ENCODE measurements at places on chromosomes 4 and X. TPM values are rescaled to one million over a fixed set of nuclear protein-coding genes. Genes with fewer than 3 reads are reported as not detected.

CT45A1 gene
- total RNA-seq, result not detected

- no peaks in the 10 kb centered on the region for H3K27me3 ChIP-seq
- H3K4me1 ChIP-seq, result no peaks in the 10 kb centered on the region
- no peak overlapping the region for H3K27ac ChIP-seq
These were observed 46.6 kb upstream of the CLNK start for GRCh38 chr4:10731162-10731561.

PDCL2 gene
- total RNA-seq, result not detected

GRCh38 chrX:30995705-30996104 lies 76.1 kb downstream of the FTHL17 start:
- H3K27me3 ChIP-seq, result no peaks in the 10 kb centered on the region
- no peaks in the 10 kb centered on the region for H3K36me3 ChIP-seq
- no peaks in the 10 kb centered on the region for H3K4me1 ChIP-seq
- DNase-seq, result no peak
- H3K4me3 ChIP-seq, result no peak overlapping the region
- no peak overlapping the region for H3K27ac ChIP-seq

NCAPG gene
- total RNA-seq, result 52.1 TPM

- no peak overlapping the region for H3K27ac ChIP-seq
- H3K4me1 ChIP-seq, result no peaks in the 10 kb centered on the region
- no peaks in the 10 kb centered on the region for H3K36me3 ChIP-seq
- no peak overlapping the region for H3K4me3 ChIP-seq
- no peak for DNase-seq
- no peaks in the 10 kb centered on the region for H3K27me3 ChIP-seq
These were observed 7.2 kb upstream of the CTAG2 start for GRCh38 chrX:154660541-154660940.

GRCh38 chr4:108060686-108061321 lies 71.1 kb downstream of the HADH start:
- H3K4me3 ChIP-seq, result no peak overlapping the region
- DNase-seq, result no peak
- no peaks in the 10 kb centered on the region for H3K27me3 ChIP-seq
- H3K4me1 ChIP-seq, result peaks cover 78% of the 10 kb centered on the region

AKAP4 gene
- total RNA-seq, result not detected

- no peaks in the 10 kb centered on the region for H3K36me3 ChIP-seq
- no peak overlapping the region for H3K27ac ChIP-seq
- no peak for DNase-seq
- H3K27me3 ChIP-seq, result no peaks in the 10 kb centered on the region
These were observed 28.3 kb upstream of the AP1S2 start for GRCh38 chrX:15882704-15883539.

- no peak for DNase-seq
- no peaks in the 10 kb centered on the region for H3K27me3 ChIP-seq
- H3K36me3 ChIP-seq, result no peaks in the 10 kb centered on the region
- no peak overlapping the region for H3K27ac ChIP-seq
- H3K4me1 ChIP-seq, result no peaks in the 10 kb centered on the region
- no peak overlapping the region for H3K4me3 ChIP-seq
These were observed 903.4 kb downstream of the TECRL start for GRCh38 chr4:63505714-63506460.

DNA sequence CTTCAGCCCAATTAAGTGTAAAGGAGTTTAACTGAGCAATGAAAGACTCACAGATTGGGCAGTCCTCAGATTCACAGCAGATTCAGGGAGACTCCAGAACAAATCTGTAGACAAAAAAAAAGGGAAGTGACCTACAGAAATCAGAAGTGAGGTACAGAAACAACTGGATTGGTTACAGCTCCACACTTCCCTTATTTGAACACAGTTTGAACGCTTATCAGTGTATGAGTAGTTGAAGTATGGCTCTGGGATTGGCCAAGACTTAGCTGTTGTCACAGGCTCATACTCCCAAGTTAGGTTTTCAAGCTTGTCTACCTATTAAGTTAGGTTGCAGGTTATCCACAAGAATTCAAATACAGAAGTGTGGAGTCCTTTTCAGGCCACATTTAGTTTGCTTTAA lies 112.4 kb upstream of the ELOVL6 start:
- no peak overlapping the region for H3K27ac ChIP-seq
- H3K36me3 ChIP-seq, result no peaks in the 10 kb centered on the region
- H3K4me1 ChIP-seq, result no peaks in the 10 kb centered on the region
- no peak for DNase-seq
- H3K4me3 ChIP-seq, result no peak overlapping the region
- H3K27me3 ChIP-seq, result no peaks in the 10 kb centered on the region

GRCh38 chr4:176298664-176299063 lies 21.1 kb upstream of the SPCS3 start:
- no peak for DNase-seq
- peaks cover 5% of the 10 kb centered on the region for H3K27me3 ChIP-seq
- no peaks in the 10 kb centered on the region for H3K36me3 ChIP-seq
- H3K27ac ChIP-seq, result no peak overlapping the region
- H3K4me3 ChIP-seq, result no peak overlapping the region

GRCh38 chr4:108900018-108900580 lies 137.2 kb upstream of the ETNPPL start:
- no peak for DNase-seq
- no peak overlapping the region for H3K27ac ChIP-seq
- H3K4me3 ChIP-seq, result no peak overlapping the region

GABRB1 gene
- total RNA-seq, result not detected

GRCh38 chr4:3318561-3319021 lies 25.8 kb downstream of the RGS12 start:
- no peaks in the 10 kb centered on the region for H3K36me3 ChIP-seq
- no peak overlapping the region for H3K27ac ChIP-seq
- H3K4me1 ChIP-seq, result no peaks in the 10 kb centered on the region
- no peaks in the 10 kb centered on the region for H3K27me3 ChIP-seq

ADAMTS3 gene
- total RNA-seq, result not detected

- no peak for DNase-seq
- no peaks in the 10 kb centered on the region for H3K36me3 ChIP-seq
- H3K27ac ChIP-seq, result no peak overlapping the region
These were observed 59.2 kb downstream of the NSUN7 start for GRCh38 chr4:40808926-40809457.

GRCh38 chr4:14293582-14293981 lies 666.1 kb upstream of the BOD1L1 start:
- H3K4me1 ChIP-seq, result no peaks in the 10 kb centered on the region
- no peaks in the 10 kb centered on the region for H3K27me3 ChIP-seq
- no peaks in the 10 kb centered on the region for H3K36me3 ChIP-seq
- no peak for DNase-seq

DNA sequence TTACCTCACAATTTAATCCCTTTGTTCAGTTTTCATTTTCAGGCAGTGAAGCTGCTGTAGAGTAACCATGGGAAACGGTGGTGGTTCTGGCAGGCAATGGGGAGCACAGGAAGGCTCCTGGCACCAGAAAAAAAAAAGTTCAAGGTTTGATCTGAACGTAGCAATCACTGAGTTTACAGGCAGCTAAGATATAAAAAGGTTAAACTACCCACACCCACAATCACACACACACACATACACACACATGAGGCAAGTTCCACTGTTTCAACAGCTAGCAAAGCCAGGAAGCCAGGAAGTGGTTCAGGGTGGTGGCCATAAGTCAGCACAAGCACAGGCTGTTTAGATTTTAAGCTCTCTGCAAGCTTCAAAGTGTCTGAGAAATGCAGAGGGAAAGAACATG lies at the start of gene SULT1B1:
Gene SULT1B1 (minus strand): TSS at position 166 of the 400 bp plus-strand sequence. CDS start 5,403 bp downstream, outside the sequence.
- DNase-seq, result peak; percentile 40
- H3K4me1 ChIP-seq, result peaks cover 34% of the 10 kb centered on the region
- peak within 1 kb of the TSS; percentile 45 for H3K4me3 ChIP-seq
- no peak within 1 kb of the TSS for H3K27ac ChIP-seq

GRCh38 chr4:2218436-2218835 lies 23.5 kb downstream of the HAUS3 start:
- no peaks in the 10 kb centered on the region for H3K27me3 ChIP-seq
- H3K4me3 ChIP-seq, result no peak overlapping the region
- H3K4me1 ChIP-seq, result no peaks in the 10 kb centered on the region
- H3K36me3 ChIP-seq, result peaks cover 3% of the 10 kb centered on the region
- no peak for DNase-seq

HPGD gene
- total RNA-seq, result 1.4 TPM

DNA sequence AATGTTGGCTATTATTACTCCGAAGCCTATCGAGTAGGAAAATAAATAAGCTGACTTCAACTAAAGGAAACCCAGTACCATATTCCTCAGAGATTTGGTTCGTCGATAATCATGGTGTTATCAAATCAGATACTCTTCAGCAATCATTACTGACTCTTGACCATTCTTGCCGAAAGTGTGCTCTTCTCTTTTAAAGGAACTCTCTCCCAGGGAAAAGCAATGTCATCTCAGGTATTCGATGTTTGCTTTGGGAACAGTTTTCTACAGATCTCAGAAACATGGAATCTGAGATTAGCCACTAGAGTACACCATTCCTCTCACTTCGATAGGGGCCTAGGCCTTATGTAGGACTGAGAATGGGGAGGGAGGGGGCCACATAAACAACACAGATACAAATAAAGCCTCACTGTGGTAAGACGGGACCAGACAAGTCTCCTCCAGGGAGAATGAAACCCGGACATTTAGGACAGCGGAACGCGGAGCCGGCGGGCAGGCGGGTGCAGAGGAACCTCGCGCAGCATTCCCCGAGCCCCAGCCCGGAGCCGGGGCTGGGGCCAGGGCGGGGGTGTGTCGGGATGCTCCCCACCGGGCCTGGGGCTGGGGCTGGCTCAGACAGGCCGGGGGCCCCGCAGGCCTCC lies 581 bp downstream of the DNAJB14 start:
- H3K27ac ChIP-seq, result peak overlapping the region; percentile 89
- no peak for DNase-seq
- H3K27me3 ChIP-seq, result no peaks in the 10 kb centered on the region
- H3K4me3 ChIP-seq, result peak overlapping the region; percentile 90

TLR10 gene
- total RNA-seq, result not detected

- H3K4me3 ChIP-seq, result no peak overlapping the region
- no peak overlapping the region for H3K27ac ChIP-seq
- no peaks in the 10 kb centered on the region for H3K36me3 ChIP-seq
- H3K4me1 ChIP-seq, result peaks cover 10% of the 10 kb centered on the region
- DNase-seq, result no peak
- no peaks in the 10 kb centered on the region for H3K27me3 ChIP-seq
These were observed 53.5 kb downstream of the TBC1D14 start for GRCh38 chr4:6963139-6963611.

DNA sequence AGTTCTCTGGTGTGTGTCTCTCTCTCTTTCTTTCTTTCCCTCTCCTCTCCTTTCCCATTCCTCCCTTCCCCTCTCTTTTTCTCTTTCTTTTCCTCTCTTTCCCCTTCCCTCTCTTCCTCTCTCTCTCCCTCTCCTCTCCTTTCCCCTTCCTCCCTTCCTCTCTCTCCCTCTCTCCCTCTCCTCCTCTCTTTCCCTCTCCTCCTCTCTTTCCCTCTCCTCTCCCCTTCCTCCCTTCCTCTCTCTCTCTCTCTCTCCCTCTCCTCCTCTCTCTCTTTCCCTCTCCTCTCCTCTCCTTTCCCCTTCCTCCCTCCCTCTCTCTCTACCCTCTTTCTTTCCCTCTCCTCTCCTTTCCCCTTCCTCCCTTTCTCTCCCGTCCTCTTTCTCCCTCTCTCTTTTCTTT lies 12.4 kb upstream of the EOLA1 start:
- DNase-seq, result no peak
- no peaks in the 10 kb centered on the region for H3K27me3 ChIP-seq
- H3K27ac ChIP-seq, result no peak overlapping the region

SPATA18 gene
- 0.35 TPM for total RNA-seq

DNA sequence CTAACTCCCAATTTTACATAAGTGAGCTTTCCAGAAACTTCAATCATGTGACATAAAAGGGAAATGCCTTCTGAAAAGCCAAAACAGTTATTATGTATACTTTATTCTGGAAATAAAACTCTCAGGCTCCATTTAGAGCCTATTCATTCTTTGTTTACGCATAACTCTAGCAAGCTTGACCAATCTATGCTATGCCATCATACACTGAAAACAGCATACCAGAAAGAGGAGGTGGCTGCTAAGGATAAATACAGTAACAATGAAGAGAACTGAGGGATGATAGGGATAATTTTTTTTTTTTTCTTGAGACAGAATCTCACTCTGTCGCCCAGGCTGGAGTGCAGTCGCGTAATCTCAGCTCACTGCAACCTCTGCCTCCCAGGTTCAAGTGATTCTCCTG lies 24.4 kb downstream of the CDKL2 start:
- no peak for DNase-seq
- no peaks in the 10 kb centered on the region for H3K27me3 ChIP-seq
- H3K4me3 ChIP-seq, result no peak overlapping the region
- H3K27ac ChIP-seq, result no peak overlapping the region
- no peaks in the 10 kb centered on the region for H3K4me1 ChIP-seq

- no peaks in the 10 kb centered on the region for H3K27me3 ChIP-seq
- H3K4me3 ChIP-seq, result no peak overlapping the region
- H3K27ac ChIP-seq, result no peak overlapping the region
- no peak for DNase-seq
These were observed 7.0 kb upstream of the TRPC5OS start for GRCh38 chrX:111868726-111869638.

- no peaks in the 10 kb centered on the region for H3K36me3 ChIP-seq
- no peak for DNase-seq
- no peak overlapping the region for H3K27ac ChIP-seq
These were observed 22.0 kb downstream of the SPARCL1 start for GRCh38 chr4:87506974-87507701.

STAP1 gene
- 0.40 TPM for total RNA-seq

- H3K4me3 ChIP-seq, result no peak overlapping the region
- no peaks in the 10 kb centered on the region for H3K27me3 ChIP-seq
- DNase-seq, result no peak
- no peaks in the 10 kb centered on the region for H3K4me1 ChIP-seq
- H3K36me3 ChIP-seq, result no peaks in the 10 kb centered on the region
These were observed 155.2 kb upstream of the KCNIP4 start for GRCh38 chr4:22103768-22104167.

FATE1 gene
- not detected for total RNA-seq

WNK3 gene
- 0.13 TPM for total RNA-seq

- no peaks in the 10 kb centered on the region for H3K36me3 ChIP-seq
- DNase-seq, result no peak
- H3K27me3 ChIP-seq, result no peaks in the 10 kb centered on the region
- no peaks in the 10 kb centered on the region for H3K4me1 ChIP-seq
- H3K27ac ChIP-seq, result no peak overlapping the region
These were observed 22.7 kb downstream of the F8A3 start for GRCh38 chrX:155435744-155436112.

All from CD8-positive, alpha-beta memory T cell (primary cell).